ENCODE measurements at places on chromosomes 12 and 14.

- DNase-seq = no peak
Observed at GRCh38 chr14:52868911-52869618, 77.7 kb upstream of the GNPNAT1 start.

GRCh38 chr14:68945585-68946488, 33.3 kb downstream of the ACTN1 start:
- DNase-seq = no peak

GRCh38 chr12:42789808-42790760, 200.5 kb upstream of the PRICKLE1 start:
- DNase-seq = peak; percentile 28

- DNase-seq = peak; percentile 40
Observed at GRCh38 chr14:25833341-25834126, 764.3 kb downstream of the NOVA1 start.

GRCh38 chr12:71782017-71782416, 27.4 kb downstream of the RAB21 start:
- DNase-seq = no peak

GRCh38 chr12:88371416-88372183, 208.7 kb downstream of the KITLG start:
- DNase-seq = no peak

DNA sequence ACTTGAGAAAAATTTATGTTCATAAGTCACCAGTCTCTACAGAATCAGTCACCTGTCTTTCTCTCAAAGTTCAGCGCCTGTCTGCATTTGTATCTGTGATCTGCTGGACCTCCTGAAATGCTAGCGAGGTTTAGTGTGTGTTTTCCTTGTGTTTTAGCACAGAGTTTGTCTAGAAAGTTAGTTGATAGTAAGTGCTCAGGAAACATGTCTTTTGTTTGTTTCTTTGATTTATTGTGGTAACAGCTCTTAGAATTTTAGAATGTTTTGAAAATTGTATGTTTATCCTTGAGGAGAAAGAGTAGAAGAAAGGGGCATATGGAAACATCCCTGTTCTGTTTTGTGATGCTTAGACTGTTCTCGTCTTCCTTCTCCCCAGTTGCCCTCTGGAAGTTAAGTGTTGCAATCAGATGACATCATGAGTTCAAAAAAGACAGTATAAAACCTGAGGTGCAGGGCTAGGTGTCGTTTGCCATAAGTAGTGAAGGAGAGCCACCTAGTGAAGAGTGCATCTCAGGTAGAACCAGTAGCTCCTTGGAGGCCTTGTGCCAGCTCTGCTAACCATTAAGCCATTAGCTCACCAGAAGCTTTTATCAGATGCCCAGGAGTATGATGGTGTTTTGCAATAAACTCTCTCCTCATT, 44.8 kb downstream of the FBXW8 start:
- peak; percentile 55 for DNase-seq

DNA sequence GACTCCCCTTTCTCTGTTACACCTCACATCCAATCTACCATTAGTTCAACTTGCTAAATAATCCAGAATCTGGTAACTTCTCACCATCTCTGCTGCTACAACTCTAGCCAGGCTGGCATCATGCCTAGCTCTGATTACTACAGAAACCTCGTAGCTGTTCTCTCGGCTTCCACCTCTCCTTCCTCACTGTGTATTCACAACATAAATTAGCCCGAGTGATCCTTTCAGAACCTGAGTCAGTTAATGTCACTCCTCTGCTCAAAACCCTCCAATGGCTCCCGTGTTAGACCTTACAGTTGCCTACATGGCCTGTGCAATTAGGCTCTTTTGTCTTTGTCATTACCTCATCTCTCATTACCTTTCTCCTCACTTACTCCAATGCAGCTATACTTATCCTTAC, 139.4 kb downstream of the PDE3A start:
- no peak for DNase-seq

DNA sequence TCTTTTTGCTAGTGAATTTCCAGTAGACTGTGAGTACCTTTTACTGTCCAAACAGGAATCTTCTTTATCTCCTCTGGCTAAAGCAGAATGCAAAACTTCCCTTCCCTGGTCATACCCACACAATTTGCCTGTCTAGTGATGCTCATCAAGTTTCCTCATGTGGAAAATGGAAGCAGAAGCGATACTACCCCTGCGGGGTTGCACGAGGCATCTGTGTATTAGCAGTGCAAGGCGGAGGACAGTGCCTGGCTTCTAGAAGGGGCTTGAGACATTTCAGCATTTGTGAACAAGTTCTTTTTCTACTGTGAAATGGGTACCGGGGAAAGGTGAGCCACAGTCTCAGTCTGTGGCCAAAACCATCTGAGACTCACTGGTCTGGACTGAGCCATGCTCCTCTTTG, 340.9 kb downstream of the AACS start:
- DNase-seq = no peak

- DNase-seq = no peak
Observed at GRCh38 chr12:71448150-71448581, 8.6 kb downstream of the LGR5 start.

DNA sequence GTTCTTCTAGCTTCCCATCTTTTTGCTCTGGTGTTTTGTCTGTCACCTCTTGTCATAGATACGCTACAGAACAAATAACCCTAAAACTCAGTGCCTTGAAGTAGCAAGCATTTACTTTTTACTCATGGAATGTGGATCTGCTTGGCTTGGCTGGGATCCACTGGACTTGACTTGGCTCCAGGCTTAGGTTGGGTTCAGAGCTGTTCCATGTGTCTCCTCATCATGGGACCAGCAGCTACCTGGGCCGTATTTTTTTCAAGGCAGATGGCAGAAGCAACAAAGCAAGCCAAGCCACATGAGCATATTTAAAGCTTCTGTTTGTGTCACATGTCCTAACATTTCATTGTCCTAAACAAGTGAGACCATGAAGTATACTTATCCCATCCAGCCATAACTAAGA, 48.7 kb upstream of the ATF1 start:
- DNase-seq = no peak

- no peak for DNase-seq
Observed at GRCh38 chr12:53560351-53560750, 53.1 kb upstream of the NPFF start.

DNA sequence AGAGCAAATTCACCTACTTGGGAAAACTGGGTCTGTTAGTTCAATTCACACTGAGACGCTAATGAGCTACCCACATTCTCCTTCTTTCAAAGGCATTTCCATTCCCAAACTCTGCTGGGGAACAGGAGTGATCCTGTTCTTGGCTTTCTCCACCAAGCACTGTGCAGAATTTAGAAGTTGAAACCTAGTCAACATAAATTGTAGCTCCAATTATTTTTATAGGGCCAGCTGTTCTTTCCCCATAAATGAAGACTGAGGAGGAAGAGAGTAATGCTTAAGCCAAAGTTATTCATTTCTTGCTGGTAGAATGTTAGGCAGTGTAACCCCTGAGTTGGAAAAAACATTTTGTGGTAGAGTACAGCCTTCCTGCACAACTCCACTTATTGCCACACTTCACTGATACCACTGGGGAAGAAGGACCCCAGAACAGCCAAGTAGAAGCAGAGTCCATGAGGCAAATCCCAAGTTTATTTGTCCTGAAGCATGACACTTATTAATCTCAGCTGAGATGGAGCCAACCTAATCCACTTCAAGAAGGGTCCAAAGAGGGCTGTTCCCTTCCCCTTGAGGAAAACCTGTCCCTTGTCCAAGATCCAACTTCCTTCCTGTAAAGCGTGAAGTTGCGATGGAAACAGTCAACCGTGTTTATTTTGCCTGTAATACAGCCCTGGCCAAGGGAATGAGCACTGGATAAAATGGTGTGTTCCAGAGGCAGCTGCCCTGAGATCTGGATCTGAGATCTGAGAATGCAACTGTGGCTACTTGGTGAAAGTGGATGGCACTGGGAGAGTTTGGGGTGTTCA, 151.8 kb downstream of the TBX5 start:
- no peak for DNase-seq

DNA sequence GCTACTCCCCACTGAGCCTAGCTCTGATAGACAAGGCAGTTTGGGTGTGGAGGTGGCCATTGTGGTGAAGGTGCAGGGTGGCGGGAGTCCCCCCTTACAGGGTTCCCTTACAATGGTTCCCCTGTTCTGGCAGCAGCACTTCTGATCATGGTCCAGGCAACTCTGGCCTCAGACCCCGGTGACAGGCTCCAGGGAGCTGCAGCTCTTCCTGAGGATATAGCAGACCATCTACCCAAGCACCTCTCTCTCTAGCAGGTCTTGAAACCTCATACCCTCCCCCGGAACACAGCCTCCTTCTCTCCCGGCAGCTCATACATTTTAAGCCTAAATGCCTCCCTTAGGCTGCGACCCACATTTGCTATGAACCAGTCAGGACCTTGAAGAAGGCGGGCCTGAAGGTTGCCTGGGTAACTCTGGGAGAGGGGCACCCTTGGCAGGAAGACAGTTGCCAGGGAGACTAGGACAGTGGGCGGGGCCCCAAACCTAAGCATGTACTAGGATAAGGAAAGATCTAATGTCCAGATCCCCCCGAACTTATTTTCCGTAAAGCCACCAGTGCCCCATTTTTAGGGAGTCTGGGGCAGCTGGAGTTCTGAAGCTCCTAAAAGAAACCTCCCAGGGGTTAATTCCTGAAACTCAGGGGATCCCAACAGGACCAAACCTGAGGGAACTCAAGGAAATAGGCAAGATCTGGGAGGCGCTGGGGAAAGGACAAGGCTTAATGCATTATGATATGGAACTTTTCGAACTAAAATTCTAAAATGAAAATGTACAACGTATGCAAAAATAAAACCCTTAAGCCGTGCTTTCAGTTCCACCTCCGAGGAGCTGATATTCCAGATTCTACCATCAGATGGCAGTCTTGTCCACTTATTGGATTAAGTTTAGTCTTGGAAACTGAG, 4.5 kb upstream of the GDF11 start:
- peak; percentile 94 for DNase-seq

- DNase-seq = no peak
Observed at GRCh38 chr12:101480849-101481248, 5.7 kb downstream of the SPIC start.

DNA sequence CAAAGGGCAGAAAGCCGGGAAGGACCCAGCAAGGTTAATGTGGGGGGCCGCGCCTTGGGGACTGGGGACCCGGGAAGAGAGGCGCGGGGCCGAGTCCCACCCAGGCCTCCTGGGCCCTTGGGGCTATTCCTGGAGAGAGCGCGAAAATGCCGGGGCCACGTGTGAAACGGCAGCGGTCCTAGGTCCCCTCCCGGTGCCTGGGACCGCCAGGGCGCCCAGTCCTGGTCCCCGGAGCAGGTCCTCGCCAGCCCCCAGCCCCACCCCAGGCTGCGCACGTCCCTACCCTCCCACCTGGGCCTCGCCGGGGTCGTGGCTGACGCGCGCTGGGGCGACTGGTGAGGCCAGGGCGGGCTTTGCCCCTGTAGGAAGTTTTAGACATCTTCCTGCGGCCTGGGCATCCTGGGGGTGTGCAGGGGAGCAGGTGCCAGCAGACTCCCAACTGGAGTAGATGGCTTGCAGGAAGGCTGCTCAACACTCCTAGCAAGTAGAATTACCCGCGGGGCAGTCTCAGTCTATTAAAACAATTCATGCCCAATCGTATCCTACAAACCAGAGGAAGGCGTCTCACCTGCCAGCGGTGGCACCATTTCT, 708 bp downstream of the FAR2 start:
- DNase-seq = no peak

Data from ACHN (cell line).